ENCODE measurements at places on chromosomes 1 and 21.

- no peak for DNase-seq
These were observed 27.0 kb upstream of the SARS1 start for GRCh38 chr1:109186733-109187086.

GRCh38 chr21:36022427-36023091 lies 37.8 kb downstream of the SETD4 start:
- DNase-seq = no peak

GRCh38 chr1:1344655-1345361 lies 4.4 kb downstream of the DVL1 start:
- DNase-seq = no peak

GRCh38 chr21:33901412-33902288 lies 14.0 kb downstream of the ATP5PO start:
- DNase-seq = no peak

DNA sequence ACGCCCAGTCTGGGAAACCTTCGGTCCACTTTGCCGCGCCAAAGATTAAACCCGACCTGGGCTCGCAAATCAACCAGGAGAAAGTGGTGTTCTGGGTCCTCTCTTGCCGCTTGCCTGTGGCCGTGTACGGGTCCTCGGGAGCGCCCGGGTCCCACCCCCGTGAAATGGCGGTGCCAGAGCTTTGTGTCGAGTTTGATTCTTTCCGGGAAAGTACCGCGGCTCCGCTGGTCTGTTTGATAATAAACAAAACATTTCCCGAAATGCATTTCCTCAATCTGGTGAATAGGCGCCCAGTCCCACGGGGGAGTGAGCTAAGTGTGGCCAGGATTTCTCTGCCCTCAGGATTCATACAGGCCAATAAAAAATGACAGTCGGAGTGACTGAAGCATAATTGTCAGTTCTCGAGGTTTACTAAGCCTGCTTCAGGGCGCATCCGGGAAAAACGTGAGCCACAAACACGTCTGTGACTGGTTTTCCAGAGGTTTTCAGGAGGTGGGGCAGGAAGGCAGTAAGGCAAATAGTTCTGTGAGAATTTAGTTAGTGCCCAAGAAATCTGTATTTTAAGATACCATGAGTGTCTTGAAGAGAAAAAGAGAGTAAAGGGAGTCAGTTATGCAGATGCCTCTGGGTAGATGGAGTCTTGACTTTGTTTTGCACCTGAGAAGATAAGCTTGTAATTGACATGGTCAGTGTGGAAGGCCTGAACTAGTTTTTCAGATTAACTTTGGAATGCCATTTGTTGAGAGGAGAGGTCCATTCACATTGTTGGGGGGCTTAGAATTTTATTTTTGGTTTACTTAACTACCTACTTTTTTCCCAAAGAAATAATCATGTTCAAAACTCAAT lies 675 bp downstream of the IFNAR1 start:
- peak; percentile 5 for DNase-seq

- peak; percentile 31 for DNase-seq
These were observed 81.8 kb downstream of the PHTF1 start for GRCh38 chr1:113677250-113678158.

- DNase-seq = no peak
These were observed 24.3 kb upstream of the NBL1 start for GRCh38 chr1:19619697-19620384.

GRCh38 chr1:82391712-82392111 lies 591.0 kb downstream of the ADGRL2 start:
- no peak for DNase-seq

GRCh38 chr1:17531343-17531681 lies 8.2 kb upstream of the ARHGEF10L start:
- DNase-seq = no peak

DNA sequence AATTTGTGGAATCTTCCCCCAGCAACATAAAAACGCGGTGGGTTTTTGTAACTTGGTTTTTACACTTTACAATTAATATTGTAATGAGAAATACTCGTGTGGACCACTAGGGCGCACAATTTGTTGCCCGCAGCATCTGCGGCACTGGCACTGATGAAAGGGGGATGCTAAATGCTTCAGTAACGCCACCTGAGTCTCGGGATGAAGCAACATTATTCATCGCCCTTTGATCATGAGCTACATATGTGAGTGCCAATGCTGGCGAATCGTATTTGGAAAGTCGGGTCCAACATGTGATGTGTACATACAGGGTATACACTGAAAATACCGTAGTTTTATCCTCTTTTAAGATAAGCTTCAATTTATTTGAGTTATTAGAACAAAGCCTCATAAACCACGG lies 34.2 kb upstream of the COX20 start:
- DNase-seq = no peak

Data from neuronal stem cell (in vitro differentiated cells).